ENCODE measurements at places on chromosomes 16 and 17. TPM values are rescaled to one million over a fixed set of nuclear protein-coding genes. Genes with fewer than 3 reads are reported as not detected.

The SOX9 gene
- 2.8 TPM for total RNA-seq

The SDR42E1 gene
- under 0.01 TPM for total RNA-seq

The SLC52A1 gene
- total RNA-seq: 0.28 TPM

The FOXN1 gene
- not detected for total RNA-seq

The RCVRN gene
- not detected for total RNA-seq

The CCL3 gene
- total RNA-seq: not detected

The FOXF1 gene
- total RNA-seq: 0.28 TPM

The LMF1 gene
- 28.2 TPM for total RNA-seq

The DNAAF1 gene
- not detected for total RNA-seq

The SOX15 gene
- 0.28 TPM for total RNA-seq

The ALOX12B gene
- not detected for total RNA-seq

The TLCD3B gene
- 0.19 TPM for total RNA-seq

The FN3K gene
- 1.5 TPM for total RNA-seq

The KRT33B gene
- under 0.01 TPM for total RNA-seq

The GOT2 gene
- total RNA-seq: 20.3 TPM
